HT1080 (cell line): ENCODE measurements at places on chromosomes 16 and 17. TPM values are rescaled to one million over a fixed set of nuclear protein-coding genes. Genes with fewer than 3 reads are reported as not detected.

RGS9 gene
- total RNA-seq: 2.2 and 4.0 TPM in 2 replicates

IST1 gene
- total RNA-seq: 107 and 116 TPM in 2 replicates

DNA sequence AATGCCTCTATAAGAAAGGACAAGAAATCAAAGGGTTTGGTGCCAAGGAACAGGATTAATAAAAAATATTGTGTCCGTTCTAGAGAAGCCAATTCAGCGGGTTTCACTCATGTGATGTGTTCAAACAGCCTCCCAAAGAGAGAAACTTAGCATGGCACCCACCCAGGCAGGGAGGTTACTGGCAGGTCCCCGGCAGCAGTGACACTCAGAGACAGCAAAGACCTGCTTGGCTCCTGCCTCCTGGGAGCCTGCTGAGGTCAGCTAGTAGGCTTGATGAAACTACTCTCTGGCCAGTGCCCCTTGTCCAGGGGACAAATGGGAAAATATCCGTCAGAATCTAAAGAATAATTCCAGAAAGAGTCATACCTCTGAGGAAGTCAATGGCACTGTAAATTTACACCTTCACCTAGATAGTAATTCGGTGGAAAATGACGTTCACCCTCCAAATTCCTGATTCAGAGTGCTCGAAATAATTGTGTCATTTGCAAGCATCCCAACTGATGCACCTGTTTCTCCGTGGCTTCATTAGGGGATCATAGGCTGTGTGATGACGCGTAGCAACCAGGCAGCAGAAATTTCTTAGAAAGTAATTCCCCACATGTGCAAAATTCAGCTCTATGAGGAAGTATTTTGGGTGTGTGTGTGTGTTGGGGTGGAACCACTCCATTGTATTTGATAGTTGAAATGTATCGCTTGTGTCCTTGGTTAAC is 481.5 kb upstream of the ZFHX3 start:
- no peak for DNase-seq

- no peak for DNase-seq
Observed at GRCh38 chr17:32882029-32882428, 5.1 kb upstream of the MYO1D start.

ZNF747 gene
- 7.3 and 9.5 TPM in 2 replicates for total RNA-seq
